AG04450 (cell line): ENCODE measurements at places on chromosomes 3 and 15. TPM values are rescaled to one million over a fixed set of nuclear protein-coding genes. Genes with fewer than 3 reads are reported as not detected.

GRCh38 chr15:52787123-52787503, 3.0 kb downstream of the ONECUT1 start:
- DNase-seq = no peak

- DNase-seq = no peak
Observed at GRCh38 chr15:90812171-90812957, 56.0 kb upstream of the FURIN start.

DNA sequence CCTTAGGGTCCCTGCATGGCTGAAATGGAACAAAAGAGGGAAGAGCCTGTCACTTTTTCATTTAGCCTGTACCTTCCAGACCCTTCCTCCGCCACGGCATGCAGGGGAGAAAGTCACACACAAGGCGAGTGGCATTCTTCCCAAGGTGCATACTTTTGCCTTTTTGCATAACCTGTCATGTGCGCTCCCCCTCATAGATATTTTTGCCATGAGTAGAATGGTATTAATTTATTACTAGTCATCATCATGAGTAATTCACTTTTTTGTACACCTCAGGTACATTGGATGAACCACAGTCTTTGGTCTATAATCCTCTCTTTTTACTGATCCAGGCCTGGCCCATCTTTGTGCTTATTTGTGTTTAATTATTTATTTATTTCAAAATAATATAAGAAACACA, 8.9 kb upstream of the BUB1B start:
- no peak for DNase-seq

DNA sequence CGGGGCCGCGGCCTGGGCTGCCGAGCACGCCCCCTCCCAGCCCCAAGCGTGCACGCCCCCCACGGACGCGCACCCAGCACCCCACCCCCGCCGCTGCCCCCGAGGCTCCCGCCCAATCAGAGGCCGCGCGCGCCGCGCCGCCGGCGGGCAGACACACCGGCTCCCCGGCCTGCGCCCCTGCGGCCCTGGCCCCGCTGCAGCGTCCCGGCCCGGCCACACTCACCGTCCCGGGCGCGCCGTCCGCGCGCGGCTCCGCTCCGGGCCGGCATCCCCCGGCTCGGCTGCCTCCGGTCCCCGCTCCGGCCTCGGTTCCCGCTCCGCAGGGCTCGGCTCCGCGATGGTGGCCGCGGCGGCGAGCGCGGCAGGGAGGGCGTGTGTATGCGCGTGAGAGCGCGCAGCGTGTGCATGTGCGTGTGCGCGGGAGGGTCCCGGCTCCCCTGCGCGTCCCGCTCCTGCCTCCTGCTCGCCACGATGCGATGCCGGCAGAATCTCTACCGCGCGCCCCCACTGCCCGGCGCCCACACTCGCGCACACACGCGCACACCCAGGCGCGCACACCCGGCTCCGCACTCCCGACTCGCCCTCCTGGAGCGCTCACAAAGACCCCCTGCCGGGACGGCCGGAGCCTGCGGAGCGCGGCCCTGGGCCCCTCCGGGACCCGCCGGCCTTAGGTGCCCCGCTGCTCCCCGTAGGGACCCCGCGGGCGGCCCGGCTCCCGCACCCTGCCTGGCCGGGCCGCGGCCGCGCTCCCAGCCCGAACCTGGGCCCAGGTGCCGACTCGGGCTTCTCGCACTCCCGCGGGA, 186.5 kb upstream of the LINGO1 start:
- DNase-seq = no peak

GRCh38 chr15:59051873-59052861, 52.8 kb upstream of the CCNB2 start:
- no peak for DNase-seq

DNA sequence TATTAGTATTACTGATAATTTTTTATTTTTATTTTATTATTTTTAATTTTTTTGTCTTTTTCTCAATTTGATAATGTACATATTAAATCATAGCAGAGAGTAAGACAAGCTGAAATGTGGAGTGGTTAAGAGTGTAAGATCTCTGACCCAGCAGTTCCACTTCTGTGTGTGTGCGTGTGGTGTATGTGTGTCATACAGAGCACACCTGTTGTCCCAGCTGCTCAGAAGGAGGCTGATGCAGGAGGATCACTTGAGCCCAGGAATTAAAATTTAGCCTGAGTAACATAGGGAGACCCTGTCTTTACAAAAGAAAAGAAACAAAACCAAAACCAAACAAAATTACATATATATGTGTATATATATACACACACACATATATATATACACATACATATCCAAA, 1.4 kb upstream of the CIDEC start:
- no peak for DNase-seq

DNA sequence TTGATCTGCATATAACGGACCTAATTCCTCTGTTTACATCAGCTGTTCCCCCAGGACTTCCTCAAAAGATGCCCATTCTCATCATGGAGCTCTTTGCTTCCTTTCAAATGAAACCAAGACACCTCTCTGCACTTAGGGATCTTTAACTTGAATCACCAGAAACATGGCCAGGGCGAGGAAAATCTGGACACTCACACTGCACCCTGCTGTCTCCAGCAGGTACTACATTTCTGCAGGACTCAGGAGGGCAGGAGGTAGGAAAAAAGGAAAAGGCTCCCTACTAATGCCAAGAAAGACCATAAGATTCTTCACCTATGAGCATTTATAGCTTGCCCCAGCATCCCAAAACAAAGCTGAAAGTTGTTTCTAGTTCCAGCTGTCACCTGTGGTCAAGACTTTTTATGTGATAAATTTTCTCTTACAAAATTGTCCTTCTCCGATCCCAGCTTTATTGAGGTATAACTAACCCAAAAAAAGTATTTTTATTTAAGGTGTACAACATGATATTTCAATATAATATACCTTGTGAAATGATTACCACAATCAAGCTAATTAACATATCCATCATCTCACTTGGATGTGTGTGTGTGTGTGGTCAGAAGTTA, 87.3 kb upstream of the C15orf61 start:
- DNase-seq = peak; percentile 16

GRCh38 chr15:80418892-80419537, 14.8 kb downstream of the ARNT2 start:
- peak; percentile 26 for DNase-seq

GRCh38 chr3:33751336-33751735, 33.3 kb upstream of the CLASP2 start:
- DNase-seq = no peak

DNA sequence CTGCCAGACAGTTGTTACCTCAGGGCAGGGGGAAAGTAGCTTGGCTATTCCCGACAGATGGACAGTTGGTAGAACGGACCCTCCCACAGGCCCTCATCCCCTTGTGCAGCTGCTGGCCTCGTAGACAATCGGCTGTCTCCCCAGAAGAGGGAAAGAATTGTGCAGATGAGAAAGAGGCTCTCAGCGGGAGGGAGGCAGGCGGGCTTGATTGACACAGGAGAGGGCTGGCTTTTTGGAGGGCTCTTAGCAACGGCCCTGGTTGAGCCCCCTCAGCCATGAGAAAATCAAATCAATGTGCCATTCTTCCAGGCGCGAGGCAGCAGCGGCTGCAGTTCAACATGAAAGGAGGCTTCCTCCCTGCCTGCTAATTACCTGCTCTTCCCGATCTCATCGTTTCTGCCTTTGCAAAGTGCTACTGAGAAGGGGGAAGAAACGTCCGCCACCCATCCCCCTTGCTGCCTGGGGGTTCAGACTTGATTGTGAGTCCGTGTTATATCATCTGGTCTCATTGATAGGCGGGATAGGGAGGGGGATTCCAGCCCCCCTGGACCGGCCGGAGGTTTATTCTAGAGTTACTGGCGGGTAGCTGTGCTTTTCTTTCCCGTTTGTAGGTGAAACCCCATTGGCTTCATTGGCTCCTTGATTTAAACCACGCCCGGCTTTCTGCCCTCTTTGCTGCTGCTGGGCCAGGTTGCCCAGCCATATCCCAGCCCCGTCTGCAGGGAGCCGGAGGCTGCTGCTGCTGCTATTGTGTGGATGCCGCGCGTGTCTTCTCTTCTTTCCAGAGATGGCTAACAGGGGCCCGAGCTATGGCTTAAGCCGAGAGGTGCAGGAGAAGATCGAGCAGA, at the start of gene TAGLN3:
TAGLN3 (plus strand) TSS at position 287 of the 848 bp plus-strand sequence; CDS start at position 788, 501 bp downstream.
- DNase-seq = no peak

DNA sequence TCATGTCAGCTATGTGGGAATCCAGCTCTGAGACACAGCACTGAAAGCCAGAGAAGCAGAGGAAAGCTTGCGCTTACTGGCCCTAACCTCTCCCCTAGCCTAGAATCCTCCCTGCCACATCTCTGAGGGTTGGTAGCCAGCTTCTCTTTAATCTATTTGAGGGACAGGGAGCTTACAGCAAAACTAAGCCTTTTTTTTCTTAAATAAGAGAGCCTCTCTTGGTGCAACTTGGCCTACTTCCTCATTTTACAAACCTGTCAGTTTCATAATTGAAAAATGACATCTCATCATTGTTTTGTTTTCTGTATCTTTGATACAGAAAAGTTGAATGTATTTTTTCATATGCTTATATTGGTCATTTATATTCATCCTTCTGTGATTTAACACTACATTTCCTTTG, 193.9 kb downstream of the ZNF621 start:
- DNase-seq = no peak

GRCh38 chr3:32095431-32095830, 11.0 kb upstream of the GPD1L start:
- no peak for DNase-seq

GRCh38 chr3:60309539-60310268, 941.5 kb downstream of the FHIT start:
- DNase-seq = no peak

- DNase-seq = no peak
Observed at GRCh38 chr3:106277731-106278130, 408.9 kb upstream of the CBLB start.

DNA sequence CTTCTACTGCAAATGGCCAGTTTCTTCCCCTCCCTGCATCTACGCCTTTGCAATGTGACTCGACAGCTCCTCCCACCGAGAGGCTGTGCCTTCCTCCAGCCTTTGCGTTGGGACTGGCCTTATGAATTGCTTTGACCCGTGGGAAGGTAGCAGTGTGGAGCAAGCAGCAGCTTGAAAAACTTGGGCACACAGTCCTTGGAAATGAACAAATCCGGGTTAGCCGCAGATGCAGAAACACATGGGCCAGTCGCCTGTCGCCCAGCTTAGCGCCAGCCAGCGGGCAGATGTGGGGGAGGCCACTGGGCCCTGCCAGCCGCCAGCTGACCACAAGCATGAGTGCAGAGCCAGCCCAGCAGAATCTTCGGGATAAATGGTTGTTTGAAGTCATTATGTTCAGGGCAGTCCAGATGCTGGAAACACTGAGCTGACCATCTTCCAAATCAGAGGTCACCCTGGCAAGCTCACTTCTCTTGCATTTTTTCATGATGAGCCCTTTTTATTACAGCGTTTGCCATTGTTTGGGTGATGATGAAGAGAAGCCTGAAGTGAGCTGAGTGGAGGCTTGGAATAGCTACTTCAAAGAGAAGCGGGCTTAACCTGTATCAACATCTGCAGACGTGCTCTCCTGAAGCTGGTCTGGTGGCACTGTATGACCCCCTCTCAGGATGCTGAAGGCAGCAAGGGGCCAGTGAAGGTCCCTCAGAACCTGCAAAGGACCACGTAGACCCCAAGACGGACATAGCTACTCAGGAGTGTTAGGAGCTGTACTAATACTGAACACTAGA, 9.8 kb downstream of the SELENOS start:
- no peak for DNase-seq

DNA sequence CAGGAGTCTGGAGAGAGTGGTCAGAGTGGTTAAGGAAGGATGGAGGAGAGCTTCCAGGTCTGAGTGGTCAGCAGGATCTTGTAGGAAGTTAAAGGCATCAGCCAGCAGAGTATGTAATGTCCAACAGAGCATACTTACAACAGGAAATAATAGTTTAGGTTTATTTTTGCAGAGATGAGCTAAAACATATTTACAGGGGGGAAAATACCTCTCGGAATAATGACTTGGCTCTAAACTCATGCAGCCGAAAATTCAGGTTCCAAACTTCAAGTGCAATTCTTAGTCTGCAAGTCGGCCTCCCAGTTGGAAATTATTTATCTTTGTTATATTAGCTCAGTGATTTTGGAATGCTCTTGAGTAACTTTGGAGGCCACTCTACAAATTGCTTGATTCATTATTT, 385.0 kb upstream of the C2CD4B start:
- no peak for DNase-seq

The CCDC14 gene
- polyA plus RNA-seq = 163 and 164 TPM in 2 replicates

The SLC9C1 gene
- not detected in 2 replicates for polyA plus RNA-seq

The ADGRG7 gene
- not detected in 2 replicates for polyA plus RNA-seq

The SLC22A13 gene
- 0.15 and 0.19 TPM in 2 replicates for polyA plus RNA-seq

The GOLGA8T gene
- not detected in 2 replicates for polyA plus RNA-seq

The MBD4 gene
- 26.2 and 35.6 TPM in 2 replicates for polyA plus RNA-seq

The GNAT1 gene
- polyA plus RNA-seq = not detected in 2 replicates

The BNIP2 gene
- 45.4 and 65.9 TPM in 2 replicates for polyA plus RNA-seq

The CFAP161 gene
- polyA plus RNA-seq = not detected in 2 replicates

The CSTA gene
- 0.58 and 1.0 TPM in 2 replicates for polyA plus RNA-seq

The CDC25A gene
- 1.6 and 2.1 TPM in 2 replicates for polyA plus RNA-seq

The SLC2A2 gene
- polyA plus RNA-seq = not detected in 2 replicates

The CASR gene
- not detected in 2 replicates for polyA plus RNA-seq

The MUSTN1 gene
- not detected in 2 replicates for polyA plus RNA-seq
